Occipital lobe (tissue), 3 donors: ENCODE measurements at places on chromosomes 2 and 18. TPM values are rescaled to one million over a fixed set of nuclear protein-coding genes. Genes with fewer than 3 reads are reported as not detected.

GRCh38 chr2:70835643-70836042 is at the start of gene CD207:
Gene CD207, minus strand, starts transcription at chr2:70835816. Its CDS starts 40 bp downstream, at chr2:70835776.
- DNase-seq, result no peak

- DNase-seq, result no peak
Observed at GRCh38 chr18:37476611-37477295, 88.8 kb downstream of the CELF4 start.

- DNase-seq, result no peak
Observed at GRCh38 chr18:8296886-8297616, 312.2 kb upstream of the RAB12 start.

DNA sequence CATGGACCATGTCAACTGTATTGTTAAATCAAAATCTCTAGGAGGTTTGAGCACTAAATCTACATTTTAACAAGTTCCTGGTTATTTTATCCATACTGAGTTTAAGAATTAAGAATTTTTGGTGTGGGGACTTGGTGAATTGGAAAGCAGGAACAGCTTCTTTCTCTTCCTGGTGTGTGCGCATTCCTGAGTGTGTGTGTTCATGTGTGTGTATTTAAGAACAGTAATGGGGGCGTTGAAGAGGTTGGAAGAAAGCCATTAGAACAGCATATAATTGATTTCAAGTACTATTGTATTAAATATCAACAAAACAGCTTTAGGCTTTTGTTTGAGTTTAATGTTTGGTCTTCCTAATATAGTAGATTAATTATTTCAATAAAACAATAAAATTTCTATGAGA is 801.3 kb upstream of the ID2 start:
- DNase-seq, result no peak

- DNase-seq, result no peak
Observed at GRCh38 chr2:100546469-100546868, 16.3 kb upstream of the PDCL3 start.

DNA sequence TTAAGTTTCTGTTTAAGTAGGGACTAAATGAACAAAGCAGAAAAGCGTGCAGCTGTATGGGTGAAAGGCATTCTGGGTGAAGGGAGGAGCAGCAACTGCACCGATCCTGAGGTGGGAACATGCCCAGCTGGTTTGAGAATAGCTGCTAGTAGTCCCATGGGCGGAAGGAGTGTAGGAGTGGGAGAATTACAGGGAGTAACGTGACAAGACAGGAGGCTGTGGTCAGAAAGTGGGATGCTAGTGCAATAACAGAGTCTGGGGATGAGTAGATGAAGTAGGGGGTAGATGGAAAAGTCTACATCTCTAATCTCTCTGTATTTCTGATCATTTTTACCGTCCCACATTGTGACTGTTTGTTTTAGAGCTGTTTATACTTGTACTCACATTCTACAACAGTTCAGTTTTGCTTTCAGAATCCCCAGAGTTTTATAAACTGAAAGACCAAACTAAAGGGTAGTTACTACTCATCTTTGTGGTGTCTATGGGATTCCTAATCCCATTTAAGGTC is 118.9 kb downstream of the LCLAT1 start:
- DNase-seq, result no peak

DNA sequence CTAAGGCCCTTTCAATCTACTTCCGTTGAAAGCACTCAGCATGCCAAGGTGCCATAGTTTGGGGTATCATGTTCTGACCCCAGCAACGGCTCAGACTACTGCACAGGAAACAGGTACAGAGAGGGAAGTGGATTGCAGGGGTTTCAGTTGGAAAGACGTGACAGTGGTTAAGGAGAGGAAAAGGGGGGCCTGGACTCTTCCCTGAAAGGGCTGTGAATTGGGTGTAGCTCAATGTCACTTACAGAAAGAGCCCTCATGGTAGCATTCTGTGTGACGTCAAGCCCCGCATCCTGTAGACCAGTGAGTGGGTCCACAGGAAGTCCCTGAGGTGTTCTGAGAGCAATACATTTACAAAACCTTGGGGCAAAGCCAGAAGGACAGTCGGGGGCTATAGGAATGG is 121.5 kb upstream of the GYPC start:
- no peak for DNase-seq

DNA sequence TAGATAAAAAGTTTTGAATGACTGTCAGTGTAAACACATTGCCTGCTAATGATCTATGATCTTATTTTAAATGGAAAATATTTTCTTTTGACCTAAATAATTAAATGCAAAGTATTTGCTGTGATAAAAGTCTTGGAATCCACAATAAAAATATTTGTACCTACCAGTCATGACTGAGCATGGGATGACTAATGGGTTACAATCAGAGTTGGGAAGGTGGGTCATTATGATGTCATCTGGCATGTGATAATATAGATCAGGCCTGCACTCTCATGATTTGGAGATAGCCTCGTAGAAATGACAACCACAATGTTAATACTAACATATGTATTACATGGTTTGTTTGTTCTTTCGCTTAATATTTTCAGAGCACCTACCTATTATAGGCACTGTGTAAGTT is 848.8 kb upstream of the KLHL29 start:
- DNase-seq, result no peak

DNA sequence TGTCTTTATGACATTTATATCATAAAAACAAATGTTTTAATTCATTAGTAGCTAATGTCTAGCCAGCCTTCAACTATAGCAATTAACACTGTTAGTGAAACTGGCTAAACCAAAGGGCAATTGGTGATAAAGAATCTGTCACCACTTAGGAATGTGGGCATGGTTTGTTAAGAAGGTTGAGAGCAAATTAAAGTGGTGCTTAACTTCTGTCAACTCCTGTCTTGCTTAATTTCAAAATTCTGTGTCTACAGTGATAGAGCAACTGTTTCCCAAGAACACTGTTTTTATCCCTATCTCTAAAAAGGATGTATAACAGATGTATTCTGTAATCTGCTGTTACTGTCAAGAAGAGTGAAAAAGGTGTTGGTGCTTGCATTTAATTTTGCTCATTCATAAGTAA is 36.5 kb downstream of the CFAP36 start:
- no peak for DNase-seq

DNA sequence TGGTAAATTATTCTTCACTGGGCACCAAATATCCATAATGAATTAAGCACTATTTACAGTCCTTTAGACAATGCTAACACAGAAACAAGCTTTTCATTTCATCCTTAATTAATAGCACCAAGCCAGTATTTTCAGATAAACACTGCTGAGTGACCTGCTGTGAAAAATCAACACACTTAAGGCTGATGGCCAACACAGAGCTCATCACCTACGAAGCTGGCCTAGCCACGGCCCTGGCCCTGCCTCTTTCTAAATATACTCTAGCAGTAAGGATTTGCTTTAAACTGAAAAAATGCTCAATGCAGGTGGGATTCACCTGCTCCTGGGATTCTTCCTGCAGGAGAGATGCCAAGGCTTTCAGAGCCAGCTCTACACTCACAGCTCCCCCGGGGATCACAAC is 18.4 kb downstream of the CYB5A start:
- no peak for DNase-seq

DNA sequence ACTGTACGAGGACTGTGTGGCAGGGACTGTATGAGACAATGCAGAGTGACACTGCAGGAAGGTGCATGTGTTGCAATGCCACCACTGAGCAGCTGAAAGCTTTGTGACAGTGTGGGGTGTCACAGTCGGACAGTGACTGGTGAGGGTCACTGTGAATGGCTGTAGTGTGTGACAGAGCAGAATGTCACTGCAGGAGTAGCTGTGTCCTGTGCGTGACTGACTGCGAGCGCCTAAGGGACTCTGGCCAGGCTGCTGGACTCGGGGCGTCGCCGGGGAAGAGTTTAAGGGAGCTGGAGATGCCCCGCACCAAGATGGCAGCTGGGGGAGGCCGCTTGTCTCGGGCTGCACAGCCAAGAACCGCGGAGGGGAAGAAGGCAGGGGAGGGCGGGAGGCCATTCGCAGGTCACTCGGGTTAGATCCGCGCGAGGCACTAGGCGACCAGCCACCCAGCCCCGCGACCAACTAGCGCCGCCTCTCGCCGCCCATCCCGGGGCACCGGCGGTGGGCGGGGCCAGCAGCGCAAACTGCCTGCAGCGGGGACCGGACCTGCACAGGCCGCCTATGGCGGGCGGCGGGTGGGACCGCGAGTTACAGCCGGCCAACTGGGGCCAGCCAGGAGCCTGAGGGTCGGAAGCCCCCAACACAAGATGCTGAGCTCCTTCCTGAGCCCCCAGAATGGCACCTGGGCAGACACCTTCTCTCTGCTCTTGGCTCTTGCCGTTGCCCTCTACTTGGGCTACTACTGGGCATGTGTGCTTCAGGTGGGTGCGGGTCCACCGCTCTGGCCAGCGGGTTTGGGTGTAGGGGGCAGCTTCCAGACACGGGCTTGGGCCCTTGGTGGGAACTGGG is at the start of gene ABHD1:
ABHD1 (plus strand) TSS at position 514 of the 849 bp plus-strand sequence; CDS start at position 648, 134 bp downstream.
- peak; percentile 67 for DNase-seq

DNA sequence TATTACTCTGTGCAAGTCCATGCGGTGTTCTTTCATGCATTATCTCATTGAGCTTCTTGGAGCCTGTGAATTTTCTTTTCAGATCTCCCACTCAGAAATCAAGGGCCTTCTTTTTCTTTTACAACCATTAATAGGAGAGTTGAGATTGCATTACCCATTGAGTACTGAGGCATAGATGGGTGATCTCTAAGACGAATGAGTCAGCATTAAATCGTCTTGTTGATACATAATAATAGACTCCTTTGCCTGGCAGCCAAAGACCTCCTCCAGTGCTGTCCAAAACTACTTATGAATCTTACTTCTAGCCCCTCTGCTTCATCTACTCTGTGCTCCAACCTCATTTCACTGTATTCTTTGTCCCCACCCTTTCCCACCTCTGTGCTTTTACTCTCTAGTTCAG is 180.5 kb downstream of the AGPS start:
- no peak for DNase-seq

DNA sequence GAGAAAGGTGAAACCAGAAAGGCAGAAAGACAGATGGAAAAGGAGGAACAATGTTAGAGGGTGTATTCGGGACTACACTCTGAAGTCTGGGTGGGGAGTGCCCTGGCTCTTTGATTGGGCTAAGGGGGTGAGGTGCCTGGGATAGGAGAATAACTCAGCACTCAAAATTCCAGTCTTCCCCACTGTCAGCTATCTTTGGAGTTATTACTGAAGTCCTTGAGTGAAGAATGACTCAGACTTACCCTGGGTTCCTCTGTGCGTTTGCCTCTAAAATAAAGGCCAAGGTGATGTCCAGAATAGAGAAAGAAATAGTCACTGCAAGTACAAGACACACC is 151.8 kb upstream of the SERPINE2 start:
- no peak for DNase-seq

Gene UBXN2A
- total RNA-seq, result 53.5 TPM

Gene IL1R1
- total RNA-seq, result 0.78 TPM

Gene DUSP19
- 19.3 TPM for total RNA-seq

Gene OR6B3
- not detected for total RNA-seq

Gene ASAP2
- 31.0 TPM for total RNA-seq

Gene RMND5A
- 83.0 TPM for total RNA-seq

Gene POTEI
- not detected for total RNA-seq

Gene ERFE
- 1.6 TPM for total RNA-seq

Gene ASIC4
- total RNA-seq, result 8.3 TPM

Gene FSIP2
- 8.6 TPM for total RNA-seq

Gene CD8B
- total RNA-seq, result not detected

Gene HRH4
- not detected for total RNA-seq
